ENCODE measurements at places on chromosomes 6 and 20.

DNA sequence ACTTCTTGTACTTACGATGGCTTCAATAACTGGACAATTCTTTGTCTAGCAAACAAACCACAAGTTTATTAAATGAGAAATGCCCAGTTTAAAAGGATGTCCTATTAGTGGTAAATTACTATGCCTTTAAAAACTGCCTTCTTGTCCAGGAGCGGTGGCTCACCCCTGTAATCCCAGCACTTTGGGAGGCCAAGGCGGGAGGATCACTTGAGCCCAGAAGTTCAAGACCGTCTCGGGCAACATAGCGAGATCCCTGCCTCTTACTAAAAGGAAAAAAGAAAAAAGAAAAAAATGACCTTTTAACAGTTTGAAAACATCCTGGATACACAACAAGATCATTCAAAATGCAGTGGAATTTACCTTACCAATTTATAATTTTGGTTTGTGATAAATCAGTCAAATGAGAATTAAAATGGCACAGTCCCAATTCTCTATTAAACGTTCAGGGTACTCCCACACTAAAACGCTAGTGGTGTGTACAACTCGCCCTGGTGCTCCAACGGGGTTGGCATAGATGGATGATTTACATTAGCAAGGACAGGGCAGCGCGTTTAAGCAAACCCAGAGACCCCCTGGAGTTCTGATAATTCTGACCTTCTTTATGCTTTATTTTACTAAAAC lies 2.3 kb downstream of the ZBTB2 start:
- DNase-seq, result no peak

- peak; percentile 24 for DNase-seq
These were observed 52.3 kb downstream of the MOCS1 start for GRCh38 chr6:39881851-39882530.

DNA sequence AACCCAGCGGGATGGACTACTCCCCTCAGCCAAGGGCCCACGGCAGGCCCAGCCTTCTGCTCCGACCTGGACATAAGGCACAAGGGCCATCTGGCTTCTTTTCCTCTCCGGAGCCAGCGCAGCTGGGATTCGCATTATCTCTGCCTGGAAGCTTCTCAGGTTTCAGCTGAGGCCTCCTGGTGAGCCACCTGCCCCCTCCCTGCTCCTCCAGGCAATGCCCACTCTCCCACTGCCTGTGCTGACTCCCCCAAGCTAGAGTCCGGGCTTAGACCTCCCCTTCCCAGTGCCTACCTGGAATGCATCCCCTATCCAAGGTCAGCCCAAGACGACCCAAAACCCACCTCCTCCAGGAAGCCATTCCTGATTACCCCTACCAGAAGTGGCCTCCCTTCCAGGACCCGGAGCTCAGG lies 60.7 kb downstream of the EZR start:
- no peak for DNase-seq

GRCh38 chr6:65450451-65450850 lies 256.6 kb downstream of the EYS start:
- no peak for DNase-seq

DNA sequence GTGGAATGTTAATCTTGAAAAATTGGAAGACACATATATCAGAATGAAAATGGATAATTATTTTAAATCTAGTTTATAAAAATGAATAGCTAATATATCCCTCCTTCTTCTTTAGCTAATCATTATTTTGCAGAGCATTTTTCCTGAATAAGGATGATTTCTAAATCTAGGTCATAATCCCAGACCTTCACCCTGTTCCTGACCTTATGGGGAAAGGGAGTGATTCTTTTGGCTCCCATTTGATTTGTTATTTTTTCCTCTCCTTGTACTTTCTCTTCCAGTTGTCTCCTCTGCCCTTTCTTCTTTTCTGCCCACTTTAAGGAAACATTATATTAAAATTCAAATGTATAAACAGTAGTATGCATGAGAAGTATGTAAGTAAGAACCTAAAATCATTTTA lies 190.1 kb downstream of the MTFR2 start:
- DNase-seq, result no peak

DNA sequence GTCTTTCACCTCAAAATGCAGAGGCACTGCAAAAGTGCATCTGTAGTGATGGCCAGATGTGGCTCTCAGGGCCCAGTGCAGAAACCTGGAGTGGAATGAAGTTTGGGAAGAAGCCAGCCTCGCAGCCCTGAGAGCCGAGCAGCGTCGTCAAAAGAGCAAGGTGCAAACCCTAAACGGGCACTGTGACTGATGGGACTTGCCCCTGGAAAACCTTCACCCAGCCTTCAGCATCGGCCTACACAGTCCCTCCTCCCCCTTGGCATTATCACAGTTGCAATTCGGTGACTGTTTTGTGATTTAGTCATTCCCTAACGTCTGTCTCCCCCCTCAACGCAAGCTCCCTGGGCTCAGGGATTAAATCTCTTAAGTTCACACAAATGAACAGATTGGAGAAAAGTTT lies 38.6 kb downstream of the TAF4 start:
- DNase-seq, result no peak

DNA sequence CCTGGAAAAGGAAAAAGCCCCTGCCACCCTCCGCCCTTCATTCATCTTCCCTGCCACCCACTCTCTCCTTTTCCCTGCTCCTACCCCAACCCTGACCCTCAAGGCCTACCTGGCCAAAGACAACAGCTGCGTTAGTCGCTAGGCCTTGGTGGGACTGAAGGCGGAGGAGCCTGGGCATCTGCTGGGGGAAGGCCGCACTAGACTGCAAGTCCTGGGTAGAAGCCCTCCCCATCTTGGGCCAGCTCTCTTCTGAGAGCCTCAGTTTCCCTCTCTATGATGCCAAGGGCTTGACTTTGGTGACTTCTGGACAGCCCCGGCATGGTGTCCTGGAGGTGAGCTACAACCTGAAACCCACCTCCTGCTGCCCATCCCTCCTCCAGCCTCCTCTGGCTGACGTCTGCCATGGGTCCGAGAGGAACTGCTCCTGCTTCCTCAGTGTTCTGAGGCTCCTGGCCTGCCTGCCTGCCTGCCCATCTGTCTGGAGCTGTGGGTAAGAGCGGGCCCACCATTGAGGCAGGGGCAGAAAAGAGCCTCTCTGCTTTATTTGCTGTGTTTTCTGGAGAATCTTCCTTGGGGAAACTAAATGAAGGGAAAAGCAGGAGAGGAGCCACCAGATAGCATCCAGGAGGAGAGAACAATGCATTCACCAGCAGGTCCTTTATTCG lies 7.5 kb upstream of the FOXC1 start:
- no peak for DNase-seq

- DNase-seq, result no peak
These were observed 15.6 kb upstream of the SHLD1 start for GRCh38 chr20:5734602-5735001.
